Brain pericyte (primary cell): ENCODE measurements at places on chromosomes 1 and 21.

DNA sequence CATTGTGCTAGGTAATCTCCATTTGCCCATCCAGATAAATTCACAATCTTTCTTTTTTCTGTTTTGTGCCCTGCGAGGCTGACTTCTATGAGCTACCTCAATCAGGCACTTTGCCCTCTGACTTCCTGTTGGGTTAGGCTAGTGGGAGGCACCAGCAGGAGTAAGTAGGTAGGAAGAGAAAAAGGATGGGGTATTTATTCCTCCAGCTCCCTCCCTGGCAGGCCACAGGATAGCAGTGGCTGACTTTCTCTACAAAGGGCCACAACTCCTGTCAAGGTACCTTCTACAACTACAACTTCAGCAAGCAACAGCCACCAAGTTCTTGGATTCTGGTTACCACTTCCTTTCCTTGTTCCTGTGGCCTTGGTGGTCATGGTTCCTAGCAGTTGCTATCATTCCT lies 18.8 kb upstream of the GORAB start:
- DNase-seq = no peak

DNA sequence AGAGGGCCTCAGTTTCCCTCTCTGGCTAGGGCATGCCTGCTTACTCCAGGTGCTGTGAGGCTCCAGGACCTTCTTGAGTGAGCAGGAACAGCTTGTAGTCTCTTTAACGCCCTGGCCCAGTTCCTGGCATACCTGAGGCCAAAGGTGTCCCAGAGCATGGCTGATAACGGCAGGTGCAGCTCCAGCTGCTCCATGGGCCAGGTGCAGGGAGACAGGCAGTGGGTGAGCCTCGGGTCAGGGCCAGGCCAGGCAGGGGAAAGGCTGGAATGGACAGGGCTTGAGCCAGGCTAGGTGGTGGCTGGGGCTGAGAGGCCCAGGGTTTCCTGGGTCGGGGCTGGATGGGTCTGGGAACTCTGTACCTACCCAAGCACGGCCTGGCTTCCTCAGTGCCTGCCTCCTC lies 18.3 kb downstream of the EDN2 start:
- no peak for DNase-seq

- DNase-seq = no peak
Measured at GRCh38 chr1:163561580-163562295, 240.0 kb downstream of the NUF2 start.

- DNase-seq = no peak
Measured at GRCh38 chr1:101144671-101145448, 92.0 kb upstream of the S1PR1 start.

- no peak for DNase-seq
Measured at GRCh38 chr1:232166942-232167341, 463.0 kb downstream of the SIPA1L2 start.

DNA sequence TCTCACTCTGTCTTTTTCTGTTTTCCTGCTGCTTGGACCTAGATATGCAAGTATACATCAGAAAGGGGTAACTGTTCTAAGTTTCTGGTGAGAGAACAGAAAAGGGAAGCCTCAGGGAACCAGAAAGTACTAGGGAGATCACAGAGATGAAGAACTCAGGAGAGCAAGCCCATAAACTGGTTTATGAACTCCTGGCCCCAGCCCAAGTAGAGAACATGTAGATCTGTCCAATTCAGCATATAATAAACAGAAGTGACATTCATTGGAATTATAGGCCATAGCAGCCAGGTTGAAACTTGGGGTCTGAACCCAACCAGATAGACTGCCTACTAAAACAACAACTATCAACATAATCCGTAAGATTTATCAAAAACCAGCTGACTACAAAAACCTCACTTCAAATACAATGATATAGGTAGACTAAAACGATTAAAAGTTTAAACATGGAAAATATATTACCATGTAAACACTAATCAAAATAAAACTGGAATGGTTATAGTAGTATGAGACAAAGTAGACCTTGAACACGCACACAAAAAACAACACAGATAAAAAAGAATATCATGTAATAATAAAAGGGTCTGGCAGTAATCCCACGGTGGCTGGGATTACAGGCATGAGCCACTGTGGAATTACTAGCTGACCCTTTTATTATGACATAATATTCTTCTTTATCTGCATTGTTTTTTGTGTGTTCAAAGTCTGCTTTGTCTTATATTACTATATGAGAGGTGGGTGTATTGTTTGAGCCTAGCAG lies 65.0 kb downstream of the ZSWIM5 start:
- no peak for DNase-seq

DNA sequence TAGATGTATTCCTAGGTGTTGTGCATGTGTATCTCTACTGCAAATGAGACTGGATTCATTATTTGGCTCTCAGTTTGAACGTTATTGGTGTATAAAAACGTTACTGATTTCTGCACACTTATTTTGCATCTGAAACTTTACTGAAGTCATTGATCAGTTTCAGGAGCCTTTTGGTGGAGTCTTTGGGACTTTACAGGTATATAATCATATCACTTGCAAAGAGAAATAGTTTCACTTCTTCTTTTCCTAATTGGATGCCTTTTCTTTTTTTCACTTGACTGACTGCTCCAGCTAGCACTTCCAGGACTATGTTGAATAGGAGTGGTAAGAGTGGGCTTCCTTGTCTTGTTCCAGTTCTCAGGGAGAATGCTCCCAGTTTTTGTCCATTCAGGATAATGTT lies 252.2 kb downstream of the SMYD3 start:
- no peak for DNase-seq

- DNase-seq = no peak
Measured at GRCh38 chr1:159927849-159928431, 2.6 kb upstream of the TAGLN2 start.

- no peak for DNase-seq
Measured at GRCh38 chr1:201346337-201346939, 31.0 kb downstream of the TNNT2 start.

GRCh38 chr21:39126486-39126806 lies 56.8 kb downstream of the PSMG1 start:
- no peak for DNase-seq

GRCh38 chr21:41481191-41481590 lies 26.8 kb downstream of the TMPRSS2 start:
- no peak for DNase-seq

GRCh38 chr21:35543746-35544145 lies 494.6 kb upstream of the RUNX1 start:
- DNase-seq = no peak

- no peak for DNase-seq
Measured at GRCh38 chr1:40270152-40270834, 12.3 kb downstream of the ZMPSTE24 start.

GRCh38 chr1:198934901-198935305 lies 296.1 kb downstream of the PTPRC start:
- DNase-seq = no peak

DNA sequence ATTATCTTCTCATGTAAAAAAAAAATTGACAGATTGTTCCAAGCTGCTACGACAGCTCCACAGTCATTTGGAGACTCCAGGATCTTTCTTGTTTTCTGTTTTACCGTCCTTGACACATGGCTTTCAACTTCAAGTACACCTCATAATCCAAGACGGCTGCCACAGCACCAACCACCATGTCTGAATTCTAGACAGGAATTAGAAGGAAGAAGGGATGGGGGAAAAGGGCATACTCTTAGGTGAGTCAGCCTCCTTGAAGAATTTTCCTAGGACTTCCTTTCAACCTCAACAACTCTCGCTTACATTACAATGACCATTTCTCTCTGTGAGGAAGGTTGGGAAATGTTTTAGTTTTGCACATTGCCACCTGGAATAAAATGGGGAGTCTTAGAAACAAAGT lies 110.3 kb upstream of the TNR start:
- no peak for DNase-seq

GRCh38 chr1:68255301-68255700 lies 23.0 kb upstream of the WLS start:
- DNase-seq = no peak

DNA sequence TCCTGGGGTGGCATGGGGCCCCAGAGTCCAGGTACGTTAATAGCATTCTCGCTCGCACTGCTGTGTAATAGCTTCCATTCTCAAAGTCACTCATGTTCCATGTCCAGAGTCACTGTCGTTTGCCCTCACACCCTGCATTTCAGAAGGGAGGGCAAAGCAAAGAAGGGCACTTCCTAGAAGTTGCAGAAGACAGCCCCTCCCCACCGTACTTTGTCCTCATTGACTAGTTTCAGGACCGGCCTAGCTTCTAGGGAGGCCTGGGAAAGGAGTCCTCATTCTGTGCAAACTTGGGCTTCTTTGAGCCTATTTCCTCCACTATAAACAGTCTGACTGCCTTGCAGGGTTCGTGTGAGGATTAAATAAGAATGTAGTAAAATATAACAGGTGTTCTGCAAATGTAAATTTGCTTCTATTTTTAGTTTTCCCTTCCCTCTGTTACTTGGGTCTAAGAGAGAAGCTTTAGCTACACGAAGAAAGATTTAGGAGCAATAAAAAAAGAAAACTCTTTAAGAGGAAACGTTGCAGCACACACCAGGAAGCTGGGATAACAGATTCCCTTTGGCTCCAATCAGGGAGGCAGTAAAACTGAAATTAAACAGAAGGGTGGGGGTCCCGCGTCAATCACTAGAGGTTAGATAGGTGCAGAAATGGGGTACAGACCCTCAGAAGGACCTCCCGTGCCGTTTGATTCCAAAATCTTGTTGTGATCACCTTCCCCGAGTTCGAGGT lies 40.1 kb downstream of the ACTL8 start:
- no peak for DNase-seq

DNA sequence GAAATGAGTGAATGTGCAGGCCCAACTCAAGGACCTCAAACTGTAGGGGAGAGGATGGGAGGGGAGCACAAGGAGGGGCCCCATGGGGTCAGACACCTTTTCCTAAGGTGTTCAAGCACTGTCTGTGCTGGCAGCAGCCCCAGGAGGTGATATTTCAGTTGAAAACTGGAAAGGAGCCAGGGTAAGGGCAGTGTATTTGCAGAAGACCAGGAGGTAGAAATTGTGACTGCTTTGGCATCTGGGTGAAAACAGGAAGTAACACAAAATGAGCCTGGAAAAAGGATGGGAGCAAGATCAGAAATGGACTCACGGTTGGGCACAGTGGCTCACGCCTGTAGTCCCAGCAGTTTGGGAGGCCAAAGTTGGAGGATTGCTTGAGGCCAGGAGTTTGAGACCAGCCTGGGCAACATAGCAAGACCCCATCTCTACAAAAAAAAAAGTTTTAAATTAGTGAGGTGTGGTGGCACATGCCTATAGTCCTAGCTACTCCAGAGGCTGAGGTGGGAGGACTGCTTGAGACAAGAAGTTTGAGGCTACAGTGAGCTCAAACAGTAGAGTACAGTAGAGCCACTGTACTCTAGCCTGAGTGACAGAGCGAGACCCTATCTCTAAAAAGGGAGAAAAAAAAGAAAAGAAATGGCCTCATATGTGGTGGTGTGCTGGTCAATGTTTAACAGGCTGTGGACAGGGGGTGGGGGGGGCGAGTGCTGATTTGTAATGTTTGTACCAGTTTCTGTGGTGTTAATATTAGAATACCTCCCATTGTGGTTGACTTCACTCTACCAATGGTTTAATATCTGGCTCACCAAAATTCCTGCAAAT lies 76.2 kb upstream of the ANGPTL1 start:
- DNase-seq = no peak

- DNase-seq = no peak
Measured at GRCh38 chr1:162882248-162882674, 21.3 kb upstream of the CCDC190 start.

DNA sequence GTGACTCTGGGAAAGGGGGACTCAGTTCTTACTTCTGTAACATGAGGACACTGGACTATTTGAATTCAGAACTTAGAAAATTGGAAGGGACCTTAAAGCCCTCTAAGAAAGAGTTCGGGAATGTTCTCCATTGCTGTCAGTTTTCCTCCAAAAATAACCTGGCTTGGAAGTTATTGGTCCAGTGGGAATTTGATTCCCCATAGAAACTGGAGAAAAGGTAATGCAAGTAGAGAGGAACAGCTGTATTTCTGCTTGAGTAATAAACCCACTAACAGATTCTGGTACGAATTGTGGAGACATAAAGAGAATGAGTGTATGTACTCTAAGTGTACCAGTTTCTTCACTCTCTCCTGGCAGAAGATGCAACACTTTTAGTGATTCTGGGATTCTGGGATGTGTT lies 1.8 kb downstream of the ZBED6 start:
- DNase-seq = no peak

DNA sequence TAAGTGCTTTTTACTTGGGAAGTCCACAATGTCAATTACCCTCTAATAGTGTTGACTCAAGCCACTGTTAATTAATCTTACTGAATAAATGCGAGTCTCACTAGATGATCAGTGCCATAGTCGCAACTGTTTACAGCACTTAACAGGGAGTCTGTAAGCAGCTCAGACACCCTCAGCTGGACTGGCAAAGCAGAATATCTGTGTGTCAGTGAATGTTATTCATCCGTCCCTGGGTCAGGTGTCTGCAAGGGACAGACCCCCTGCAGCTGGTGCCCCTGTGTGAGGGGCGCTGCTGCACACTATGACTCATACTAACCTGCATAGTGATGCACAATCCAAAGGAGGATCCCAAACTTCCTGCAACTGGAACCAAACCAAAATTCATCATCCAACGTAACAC lies 306.5 kb downstream of the HHIPL2 start:
- DNase-seq = no peak

DNA sequence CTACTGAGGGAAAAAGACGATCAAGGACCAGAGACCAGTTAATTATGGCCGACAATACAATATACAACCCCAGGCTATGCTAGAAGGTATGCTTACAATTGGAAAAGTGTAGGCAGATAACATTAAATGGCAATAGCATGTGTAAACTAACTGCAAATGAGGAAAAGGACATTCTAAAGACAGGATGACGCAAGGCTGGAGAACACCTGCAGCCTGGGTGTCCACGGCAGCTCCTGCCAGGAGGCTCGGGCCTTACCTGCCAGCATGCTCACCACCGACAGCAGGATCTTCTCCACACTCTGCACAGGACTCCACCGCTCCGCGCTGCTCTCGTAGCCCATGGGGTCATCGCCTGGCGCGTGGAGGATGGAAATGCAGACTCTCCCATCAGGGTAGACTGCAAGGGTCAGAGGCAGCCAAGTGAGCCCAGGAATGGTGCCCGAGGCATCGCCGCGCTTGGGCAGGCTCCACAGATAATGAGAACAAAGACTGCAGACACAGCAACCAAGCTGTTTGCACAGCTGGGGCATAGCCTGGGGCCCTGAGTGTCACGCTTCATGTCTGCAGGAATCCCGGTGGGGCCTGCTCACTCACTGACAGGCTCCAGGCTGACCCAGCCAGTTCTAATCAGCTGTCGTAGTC lies 28.2 kb downstream of the UBE2G2 start:
- DNase-seq = no peak

DNA sequence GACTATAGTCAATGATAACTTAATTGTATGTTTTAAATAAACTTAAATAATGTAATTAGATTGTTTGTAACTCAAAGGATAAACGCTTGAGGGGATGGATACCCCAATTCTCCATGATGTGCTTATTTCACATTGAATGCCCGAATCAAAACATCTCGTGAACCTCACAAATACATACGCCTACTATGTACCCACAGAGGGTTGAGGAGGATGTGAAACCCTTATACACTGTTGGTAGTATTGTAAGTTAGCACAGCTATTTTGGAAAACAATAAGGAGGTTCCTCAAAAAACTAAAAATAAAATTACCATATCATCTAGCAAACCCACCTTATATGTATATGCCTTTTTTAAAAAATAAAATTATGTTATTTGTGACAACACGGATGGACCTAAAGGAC lies 198.6 kb downstream of the MRPL39 start:
- no peak for DNase-seq
